ENCODE measurements at places on chromosomes 16 and 17.

GRCh38 chr16:69438465-69438864 is 14.0 kb downstream of the CYB5B start:
- DNase-seq, result no peak

DNA sequence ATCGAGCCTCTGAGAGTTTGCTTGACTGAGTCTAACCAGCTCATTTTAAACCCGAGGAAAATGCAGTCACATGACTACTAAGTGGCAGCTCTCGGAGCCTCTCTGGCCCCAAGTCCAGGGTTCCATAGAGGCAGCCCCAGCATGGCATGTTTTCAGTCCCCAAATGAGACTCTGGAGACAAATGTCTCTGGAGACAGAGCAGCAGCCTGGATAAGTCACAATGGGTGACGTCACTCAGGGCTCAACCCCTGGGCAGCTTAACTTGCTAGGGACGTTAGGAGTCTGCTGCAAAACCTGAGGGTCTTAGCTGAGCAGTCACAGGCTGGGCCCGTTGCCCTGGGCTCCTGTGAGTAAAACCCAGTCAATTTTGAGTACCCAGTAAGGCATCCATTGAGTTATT is 6.9 kb upstream of the STH start:
- no peak for DNase-seq

DNA sequence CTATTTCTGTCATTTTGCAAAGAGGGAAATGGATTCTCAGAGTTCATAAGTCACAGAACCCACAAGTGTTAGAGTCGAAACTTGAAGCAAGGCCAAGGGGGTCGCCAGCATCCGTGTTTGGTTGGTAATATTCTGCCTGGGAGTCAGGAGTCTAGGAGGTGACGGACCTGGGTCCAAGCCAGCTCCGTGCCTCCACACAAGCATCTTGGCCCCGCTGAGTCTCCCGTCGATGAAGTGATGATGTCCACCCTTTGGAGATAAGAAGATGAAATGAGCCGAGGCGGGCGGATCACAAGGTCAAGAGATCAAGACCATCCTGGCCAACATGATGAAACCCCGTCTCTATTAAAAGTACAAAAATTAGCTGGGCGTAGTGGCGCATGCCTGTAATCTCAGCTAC is 53.2 kb upstream of the TNRC6C start:
- no peak for DNase-seq

- DNase-seq, result no peak
Observed at GRCh38 chr17:74295625-74296547, 21.9 kb downstream of the DNAI2 start.

DNA sequence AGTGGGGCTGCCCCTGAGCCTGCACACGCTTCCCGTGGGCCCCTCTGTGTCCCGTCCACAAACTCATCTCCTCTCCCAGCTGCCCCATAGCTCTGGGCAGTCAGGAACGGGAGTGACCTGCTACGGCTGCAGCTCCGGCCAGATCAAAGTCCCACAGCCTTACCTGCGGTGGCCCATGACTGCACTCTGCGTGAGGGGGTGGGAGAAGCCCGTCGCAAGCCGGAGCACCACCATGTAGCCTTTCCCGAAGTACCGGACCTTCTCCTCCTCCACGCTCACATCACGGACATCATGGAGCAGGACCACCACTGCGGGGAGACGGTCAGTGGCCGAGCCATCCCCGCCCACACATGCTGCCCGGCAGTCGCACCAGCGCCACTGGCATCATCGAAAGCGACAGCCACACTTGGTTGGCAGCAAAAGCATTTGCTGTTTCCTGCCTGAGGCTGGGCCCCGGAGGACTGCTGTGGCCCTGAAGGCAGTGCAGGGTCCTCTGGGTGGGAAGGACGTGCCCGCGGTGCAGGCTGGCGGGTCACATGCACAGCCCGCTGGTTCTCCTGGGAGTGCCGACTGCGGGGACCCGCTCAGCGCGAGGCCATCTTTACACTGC is 6.2 kb downstream of the CYBC1 start:
- no peak for DNase-seq

DNA sequence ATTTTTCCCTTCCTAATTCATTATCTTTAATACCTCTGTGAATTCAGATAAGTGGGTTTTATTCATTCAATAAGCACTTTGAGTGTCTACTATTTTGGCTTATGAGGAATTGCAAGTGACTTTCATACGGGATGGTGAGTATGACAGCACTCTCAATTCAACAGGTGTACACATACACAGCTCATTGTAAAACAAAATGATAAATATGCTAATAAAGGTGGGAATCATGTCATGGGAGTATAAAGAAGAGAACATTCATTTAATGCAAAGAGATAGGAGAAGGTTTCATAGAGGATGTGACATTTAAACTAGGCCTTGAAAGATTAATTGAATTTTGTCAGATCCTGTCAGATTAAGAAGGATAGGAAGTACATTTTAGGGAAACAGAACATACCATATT is 19.4 kb downstream of the NACA2 start:
- no peak for DNase-seq
